ENCODE measurements at places on chromosomes 6 and 20. TPM values are rescaled to one million over a fixed set of nuclear protein-coding genes. Genes with fewer than 3 reads are reported as not detected.

DNA sequence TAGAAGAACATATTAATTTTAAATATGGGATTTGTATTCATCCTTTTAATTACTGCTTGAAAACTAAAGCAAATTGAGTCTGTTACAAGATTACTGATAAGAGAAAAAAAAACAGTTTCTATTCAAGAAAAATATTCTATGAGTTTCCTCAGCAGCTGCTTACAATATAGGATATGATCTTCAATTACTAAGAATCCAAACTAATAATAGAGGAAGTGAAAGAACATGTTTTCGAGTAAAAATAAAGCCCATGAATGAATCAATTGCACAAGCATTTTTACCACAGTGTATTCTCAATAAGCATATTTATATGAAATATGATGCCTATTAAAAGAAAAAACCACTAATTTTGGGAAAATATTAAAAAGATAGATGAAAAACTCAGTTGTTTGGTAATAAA is 63.4 kb downstream of the AHI1 start:
- DNase-seq: no peak

DNA sequence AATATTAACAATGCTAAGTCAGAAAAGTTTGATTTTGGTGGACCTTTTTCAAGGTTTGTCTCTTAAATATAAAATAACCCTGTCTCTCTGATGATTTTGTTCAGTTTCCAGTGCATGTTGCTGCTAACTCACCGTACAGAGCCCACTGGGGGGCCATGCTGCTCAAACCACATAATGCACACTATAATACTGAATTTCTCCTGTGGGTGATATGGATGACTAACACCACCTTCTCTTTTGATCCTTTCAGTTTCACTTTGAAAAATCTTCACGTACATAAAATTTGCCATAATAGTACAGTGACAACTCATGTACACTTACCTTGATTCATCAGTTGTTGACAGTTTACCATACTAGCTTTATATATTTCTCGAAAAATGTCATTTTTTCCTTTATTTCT is 506.6 kb upstream of the MAN1A1 start:
- DNase-seq: no peak

GRCh38 chr6:5855787-5856470 is 150.8 kb downstream of the NRN1 start:
- DNase-seq: no peak

DNA sequence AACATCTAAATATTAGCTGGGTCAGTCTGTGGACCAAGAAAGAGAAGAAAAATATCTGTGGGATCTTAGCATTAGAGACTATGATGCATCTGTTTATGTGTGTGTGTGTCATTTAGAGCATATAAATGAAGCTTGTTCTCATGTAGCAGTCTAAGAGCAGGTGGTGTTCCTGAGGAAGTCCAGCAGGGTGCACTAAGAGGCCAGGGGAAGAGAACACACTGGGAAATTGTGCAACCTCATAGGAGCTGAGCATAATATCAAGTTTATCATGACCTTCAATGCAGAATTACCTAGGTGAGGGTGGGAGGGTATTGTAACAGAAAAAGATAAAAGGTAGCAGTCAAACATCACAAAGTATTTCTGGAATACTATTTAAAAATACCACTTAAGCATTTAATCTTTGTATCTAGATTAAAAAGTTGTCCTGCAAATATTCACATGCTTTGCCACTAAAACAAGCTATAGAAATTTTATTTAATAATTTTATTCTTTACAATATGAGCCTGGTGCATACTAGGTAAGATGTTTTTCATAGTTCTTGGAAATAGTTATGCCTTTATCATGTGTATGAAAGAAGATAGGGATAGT is 80.5 kb downstream of the SMPDL3A start:
- no peak for DNase-seq

DNA sequence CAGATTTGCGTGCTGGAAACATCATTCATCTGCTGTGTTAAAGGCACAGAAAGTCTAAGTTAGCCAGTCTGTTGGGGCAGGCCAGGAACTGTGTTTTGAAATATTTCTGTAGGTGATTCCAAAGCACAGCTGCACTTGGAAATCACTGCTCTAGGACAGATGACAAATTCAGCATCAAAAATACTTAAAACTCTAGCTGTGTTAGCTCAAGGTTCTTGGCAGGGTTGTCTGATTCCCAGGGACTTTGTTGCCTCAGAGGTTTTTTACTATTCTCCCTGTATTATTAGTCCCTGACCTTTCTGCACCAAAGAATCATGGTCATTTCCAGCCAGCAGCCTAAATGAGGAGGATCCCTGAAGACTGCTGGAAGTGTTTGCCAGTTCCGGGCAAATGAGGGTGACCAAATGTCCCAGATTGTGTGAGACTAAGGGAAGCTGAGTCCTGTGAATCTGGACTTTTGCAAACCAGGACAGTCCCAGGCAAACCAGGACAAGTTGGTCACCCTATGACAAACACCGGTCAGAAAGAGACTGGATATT is 84.3 kb upstream of the TMEM30A start:
- no peak for DNase-seq

The CNPY3 gene
- 30.5 TPM for total RNA-seq

DNA sequence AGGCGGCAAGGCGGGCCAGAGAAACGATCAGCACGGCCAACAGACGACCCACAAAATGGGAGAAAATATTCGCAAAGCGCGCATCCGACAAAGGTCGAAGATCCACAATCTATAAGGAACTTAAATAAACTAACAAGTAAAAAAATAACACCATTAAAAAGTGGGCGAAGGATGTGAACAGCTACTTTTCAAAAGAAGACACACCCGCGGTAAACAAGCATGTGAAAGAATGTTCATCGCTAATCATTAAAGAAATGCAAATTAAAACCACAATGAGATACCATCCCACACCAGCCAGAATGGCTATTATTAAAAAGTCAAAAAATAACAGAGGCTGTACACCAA is 117.8 kb upstream of the SIRPA start:
- no peak for DNase-seq

DNA sequence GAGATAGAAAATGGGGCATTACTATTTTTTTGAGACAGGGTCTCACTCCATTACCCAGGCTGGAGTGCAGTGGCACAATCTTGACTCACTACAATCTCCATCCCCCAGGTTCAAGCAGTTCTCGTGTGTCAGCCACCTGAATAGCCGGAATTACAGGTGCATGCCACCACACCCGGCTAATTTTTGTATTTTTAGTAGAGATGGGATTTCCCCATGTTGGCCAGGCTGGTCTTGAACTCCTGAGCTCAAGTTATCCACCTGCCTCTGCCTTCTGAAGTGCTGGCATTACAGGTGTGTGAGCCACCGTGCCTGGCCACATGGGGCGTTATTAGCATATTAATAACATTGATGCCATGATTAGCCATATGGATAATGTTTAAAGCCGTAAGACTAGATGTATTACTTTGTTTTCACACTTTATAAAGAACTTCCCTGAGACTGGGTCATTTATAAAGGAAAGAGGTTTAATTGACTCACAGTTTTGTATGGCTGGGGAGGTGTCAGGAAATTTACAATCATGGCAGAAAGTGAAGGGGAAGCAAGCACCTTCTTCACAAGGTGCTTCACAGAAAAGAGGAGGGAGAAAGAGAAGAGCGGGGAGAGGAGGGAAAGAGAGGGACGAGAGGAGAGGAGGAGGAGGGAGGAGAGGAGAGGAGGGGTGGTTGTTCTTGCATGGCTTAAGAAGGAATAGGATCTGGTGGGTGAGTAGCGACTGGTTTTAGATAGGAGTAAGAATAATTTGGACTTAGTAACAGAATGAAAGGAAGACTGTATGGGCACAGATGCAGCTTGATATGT is 51.9 kb downstream of the MYO6 start:
- no peak for DNase-seq

The NOX3 gene
- total RNA-seq: not detected

DNA sequence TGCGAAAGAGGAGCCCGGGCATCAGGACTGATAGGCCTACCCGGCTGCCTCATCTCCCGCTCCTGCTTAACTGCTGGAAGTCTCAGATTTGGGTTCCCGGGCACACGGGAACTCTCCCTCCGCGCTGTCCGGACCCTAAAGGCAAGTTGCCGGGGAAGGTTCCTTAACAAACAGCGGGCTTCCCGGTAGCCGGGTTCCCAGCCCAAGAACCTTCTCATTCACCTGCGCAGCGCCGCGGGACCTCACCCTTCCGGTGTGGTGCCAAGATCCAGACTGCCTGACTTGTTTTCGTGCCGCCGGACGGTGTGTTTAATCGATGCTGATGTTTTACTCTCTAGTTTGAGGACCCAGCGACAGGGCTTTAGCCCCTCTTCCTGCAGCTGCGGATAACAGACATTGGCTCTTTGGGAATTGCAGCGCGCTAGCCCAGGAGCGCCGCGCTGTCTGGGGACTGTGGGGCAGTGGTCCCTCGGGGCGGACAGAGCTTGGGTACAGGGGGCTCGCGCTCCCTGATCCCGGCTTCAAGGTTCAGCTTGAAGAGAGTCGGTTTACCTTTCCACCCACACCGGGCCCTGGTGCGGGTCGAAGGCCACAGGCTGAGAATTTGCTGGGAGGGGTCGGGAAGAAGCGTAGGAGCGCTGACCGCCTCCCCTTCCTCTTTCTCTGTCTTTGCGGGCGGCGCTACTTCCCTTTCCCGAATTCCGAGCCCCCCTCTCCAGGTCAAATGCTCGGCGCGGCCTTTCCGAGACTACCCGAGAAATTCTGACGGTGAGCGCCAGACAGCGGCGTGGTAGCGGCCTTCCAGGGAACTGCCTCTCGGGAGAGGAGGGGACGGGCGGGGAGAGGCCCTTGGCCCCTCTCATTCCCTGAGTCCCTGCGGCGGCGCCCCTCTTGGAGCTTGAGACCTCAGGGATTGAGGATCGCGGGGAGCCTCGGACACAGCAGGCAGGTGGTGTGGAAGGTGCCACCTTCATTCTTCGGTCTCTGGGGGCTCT is 17.2 kb downstream of the ABT1 start:
- no peak for DNase-seq

- DNase-seq: no peak
Observed at GRCh38 chr6:158047127-158047518, 65.5 kb downstream of the SYNJ2 start.

DNA sequence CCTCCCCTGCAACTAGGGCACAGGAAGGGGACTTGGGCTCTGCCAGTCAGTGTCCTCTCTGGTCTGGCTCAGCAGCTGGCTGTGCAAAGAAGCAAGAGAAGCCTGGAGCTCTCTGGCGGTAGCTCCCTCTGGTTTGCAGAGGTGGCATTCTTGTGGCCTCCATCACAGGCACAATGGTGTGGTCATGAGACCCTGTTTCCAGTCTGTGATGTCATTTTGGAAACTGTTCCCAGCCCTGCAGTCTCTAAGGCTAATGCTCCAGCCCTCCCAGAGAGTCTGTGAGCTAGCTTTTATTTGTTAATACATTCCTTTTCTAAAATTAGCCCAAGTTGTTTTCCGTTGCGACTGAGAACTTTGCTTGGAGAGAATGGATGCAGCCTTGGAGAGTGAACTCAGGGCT is 69.5 kb upstream of the FOXQ1 start:
- no peak for DNase-seq

The TSPYL1 gene
- 105 TPM for total RNA-seq

DNA sequence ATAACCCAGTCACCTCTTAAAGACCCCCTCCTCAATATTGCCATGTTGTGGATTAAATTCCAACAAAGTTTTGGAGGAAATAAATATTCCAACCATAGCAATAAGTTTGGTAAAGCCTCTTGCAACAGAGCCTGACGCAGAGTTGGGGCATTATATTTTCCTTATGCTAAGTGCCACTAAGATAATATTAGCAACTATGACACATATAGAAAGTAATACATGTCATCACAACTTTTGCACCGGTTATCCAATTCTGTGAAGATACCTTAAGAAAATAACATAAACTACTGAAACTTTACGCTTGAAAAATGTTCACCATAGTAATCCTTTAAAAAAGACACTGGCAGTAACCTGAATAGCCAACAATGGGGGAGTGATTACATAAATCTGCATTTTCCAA is 52.2 kb upstream of the TRERF1 start:
- DNase-seq: no peak

- no peak for DNase-seq
Observed at GRCh38 chr20:60984666-60985065, 267.4 kb upstream of the CDH4 start.

DNA sequence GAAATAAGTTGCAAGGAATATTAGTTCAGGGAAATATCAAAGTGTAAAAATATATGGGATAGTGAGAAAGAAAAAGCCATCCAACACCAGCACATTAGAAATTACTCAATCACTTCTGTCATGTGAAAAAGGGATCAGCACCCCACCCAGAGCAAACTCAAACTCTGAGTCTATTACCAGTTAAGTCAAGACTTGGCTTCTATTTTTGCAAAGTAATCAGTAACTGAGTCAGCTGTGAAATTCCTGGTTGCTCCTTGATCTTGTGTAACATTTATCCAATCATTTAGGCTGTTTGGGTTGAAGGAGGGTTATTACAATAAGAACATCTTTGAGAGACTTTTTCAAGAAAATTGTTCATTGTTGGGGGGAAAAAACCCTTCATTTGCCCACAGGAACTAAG is 51.2 kb downstream of the SLC22A23 start:
- DNase-seq: no peak

The OPN5 gene
- total RNA-seq: not detected

DNA sequence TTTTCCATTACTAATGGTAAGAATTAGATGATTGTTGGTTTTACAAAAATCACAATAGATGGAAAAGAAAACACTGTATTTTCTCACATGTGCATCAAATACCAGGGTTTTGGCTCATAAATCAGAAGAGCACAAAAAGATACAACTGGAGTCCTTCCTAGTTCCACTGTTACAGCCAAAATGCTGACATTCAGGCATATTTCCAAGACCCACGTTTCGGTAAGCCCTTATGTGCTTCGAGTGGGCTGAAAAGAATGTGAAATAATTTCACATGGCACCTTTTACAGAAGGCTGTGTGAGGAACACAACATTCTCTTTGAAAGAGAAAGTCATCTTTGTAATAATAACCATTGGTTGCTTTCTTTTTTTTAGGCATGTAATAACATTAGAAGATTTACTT is 326.7 kb upstream of the FLRT3 start:
- no peak for DNase-seq

DNA sequence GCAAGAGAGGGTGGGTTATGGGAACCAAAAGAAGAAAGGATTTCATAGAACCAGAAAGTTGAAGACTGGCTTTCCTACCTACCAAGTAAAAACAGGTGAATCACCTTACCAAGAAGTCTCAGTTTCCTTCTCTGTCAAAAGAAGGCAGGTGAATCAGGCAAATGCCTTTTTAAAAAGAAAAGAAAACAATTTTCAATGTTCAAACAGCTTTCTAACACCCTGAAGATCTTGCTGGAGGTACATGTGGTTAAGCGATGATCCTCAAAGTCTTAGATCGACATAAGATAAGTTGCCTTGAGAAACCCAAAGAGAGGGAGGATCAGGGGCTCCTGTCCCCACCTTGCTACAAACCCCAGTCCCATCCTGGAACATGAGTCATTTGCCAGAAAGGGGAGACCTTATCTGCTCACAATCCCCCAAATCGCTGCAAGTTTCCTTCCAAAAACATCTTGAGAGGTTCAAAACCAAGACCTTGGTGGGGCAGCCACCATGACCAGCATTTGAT is 71.6 kb downstream of the NFATC2 start:
- DNase-seq: no peak

The KHDC1 gene
- 0.84 TPM for total RNA-seq

GRCh38 chr6:89952686-89953085 is 58.4 kb downstream of the GJA10 start:
- DNase-seq: no peak

GRCh38 chr20:61957961-61958715 is 107.5 kb downstream of the TAF4 start:
- DNase-seq: no peak

- no peak for DNase-seq
Observed at GRCh38 chr6:38012573-38012972, 193.0 kb downstream of the ZFAND3 start.

The TP53TG5 gene
- 2.1 TPM for total RNA-seq
